ENCODE measurements at places on chromosomes 2 and 18.

GRCh38 chr2:44767691-44768090, 173.8 kb upstream of the SIX3 start:
- DNase-seq: no peak

GRCh38 chr2:84526562-84526961, 10.3 kb downstream of the DNAH6 start:
- no peak for DNase-seq

DNA sequence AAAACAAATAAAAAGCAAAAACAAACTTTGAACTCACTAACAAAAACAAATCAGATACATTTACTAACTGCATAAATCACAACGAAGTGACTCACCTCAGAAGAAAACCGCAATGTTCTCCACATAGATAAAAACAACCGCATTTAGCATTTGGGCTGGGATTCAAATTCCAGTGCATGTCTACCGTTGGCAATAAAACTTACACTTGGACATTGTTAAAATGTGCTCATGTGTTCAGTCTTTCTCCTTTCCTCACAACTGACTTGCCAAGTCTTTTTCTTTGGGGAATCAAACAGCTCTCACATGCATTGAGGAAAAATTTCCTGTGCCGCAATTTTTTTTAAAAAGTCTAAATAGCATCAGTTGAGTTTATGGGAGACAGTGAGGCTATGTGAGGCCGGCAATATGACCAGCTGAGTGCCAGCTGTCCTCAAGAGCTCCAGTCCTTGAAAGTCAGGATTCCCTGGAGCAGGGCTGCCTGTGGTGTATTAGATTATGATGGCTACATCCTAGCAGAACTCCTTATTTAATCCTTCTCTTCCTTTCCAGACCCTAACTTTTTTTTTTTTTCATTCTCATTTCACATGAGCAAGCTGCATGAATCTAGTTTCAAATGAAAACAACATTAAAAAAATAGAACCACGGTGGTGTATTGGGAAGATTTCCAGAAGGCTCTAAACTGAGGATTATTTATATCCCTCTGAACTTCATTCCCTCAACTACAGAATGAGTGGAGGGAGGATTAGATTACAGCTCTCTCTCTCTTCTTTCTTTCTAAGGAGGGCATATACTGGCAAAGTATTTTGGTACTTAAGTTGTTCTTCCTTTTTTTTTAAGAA, 70.2 kb upstream of the MEIS1 start:
- no peak for DNase-seq

DNA sequence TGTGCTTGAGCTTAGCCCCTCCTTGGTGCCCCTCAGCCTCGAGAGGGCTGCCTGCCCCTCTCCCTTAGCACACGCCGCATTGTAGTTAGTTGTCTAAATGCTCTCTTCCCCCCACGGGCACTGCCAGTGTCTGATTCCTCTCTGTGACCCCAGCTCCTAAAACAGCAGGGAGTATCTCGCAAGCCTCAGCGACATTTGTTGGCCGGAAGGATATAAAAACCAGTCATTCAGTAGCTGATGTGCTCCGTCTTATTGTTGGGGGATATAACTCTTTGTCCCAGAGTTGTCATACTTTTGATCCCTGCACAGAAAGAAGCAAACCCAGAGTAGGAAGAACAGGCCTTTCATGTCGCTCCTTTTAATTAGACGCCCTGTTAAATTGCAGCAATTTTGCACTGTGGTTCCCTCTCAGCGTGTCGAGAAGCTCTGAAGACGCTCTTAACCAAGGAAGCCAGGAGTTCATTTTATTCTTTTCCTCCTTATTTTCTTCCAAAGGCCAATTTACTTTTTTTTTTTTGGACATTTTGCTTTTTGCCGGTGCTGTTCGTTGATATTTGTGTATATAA, 201.8 kb downstream of the KLHL29 start:
- no peak for DNase-seq

DNA sequence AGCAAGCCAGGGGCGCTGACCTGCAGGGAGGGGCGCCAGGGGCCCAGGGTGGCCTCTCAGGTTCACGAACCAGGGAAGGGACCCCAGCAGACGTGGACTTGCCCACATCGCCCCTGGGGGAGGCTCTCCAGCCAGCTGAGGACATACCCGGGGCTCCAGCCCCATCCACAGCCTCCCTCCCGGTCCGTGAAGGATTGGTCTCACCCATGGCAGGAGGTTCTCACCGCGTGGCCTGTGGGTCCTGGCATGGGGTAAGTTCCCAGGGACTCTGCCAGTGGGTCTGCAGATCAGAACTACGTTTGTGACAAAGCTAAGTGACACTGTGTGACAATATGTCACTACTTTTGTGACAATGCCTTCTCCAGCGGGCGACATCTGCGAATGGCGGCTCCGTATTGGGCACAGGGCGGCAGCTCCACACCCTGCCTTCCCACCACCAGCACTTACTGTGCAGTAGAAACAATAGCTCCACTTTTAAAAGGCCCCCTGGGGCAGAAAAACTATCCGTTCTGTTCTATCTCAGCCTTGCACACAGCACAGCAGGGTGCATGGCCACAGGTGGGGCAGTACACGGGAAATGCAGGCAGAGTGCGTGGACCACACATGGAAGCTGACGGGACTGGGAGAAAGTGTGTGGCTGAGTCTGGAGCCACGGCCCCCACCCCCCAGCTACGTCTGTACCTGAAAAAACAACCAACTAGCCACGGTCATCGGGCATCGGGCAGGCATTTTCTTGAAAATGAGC, 65.2 kb upstream of the CTDP1 start:
- no peak for DNase-seq

DNA sequence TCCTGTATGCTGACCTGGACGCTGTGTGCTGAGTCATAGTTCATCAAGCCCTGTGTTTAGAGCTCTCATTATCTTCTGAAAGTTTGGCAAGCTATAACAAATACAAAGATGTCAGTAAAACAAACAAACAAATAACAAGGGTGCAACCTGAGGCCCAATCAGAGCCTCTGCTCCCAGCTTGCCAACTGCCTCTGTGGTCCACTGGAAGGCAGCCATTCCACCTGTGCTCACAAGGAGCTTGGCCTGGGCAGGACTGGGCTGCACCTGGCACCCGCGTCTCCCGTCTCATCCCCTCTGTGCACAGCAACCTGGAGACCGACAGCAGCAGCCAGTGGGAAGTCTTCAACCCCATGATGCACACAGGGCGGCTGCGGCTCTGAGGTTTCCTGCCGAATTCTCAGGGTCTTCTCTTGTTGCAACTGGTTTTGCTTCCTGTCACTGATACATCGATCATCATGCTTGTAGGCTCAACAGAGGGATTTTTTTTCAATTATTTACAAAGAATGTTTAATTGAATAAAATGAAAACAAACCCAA, 97.8 kb downstream of the TMEM18 start:
- DNase-seq: no peak

DNA sequence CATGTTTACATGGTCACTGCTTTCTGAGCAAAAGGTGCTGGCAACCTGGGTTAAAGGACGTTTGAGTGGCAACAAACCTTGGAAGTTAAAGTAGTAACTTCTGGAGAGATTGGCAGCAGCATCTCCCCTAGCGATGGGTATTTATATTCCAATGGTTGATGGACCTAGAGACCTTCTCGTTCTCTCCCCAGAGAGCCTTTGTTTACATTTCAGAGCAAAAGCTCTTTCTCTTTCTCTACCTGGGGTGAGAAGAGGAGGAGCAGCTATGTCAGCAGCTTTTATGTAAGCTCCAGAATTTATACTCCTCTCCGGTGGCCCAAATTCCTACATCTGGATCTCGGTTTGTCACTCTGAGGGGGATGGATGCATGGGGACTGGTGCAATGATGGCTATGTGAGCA, 213.7 kb upstream of the ARL4C start:
- DNase-seq: no peak

DNA sequence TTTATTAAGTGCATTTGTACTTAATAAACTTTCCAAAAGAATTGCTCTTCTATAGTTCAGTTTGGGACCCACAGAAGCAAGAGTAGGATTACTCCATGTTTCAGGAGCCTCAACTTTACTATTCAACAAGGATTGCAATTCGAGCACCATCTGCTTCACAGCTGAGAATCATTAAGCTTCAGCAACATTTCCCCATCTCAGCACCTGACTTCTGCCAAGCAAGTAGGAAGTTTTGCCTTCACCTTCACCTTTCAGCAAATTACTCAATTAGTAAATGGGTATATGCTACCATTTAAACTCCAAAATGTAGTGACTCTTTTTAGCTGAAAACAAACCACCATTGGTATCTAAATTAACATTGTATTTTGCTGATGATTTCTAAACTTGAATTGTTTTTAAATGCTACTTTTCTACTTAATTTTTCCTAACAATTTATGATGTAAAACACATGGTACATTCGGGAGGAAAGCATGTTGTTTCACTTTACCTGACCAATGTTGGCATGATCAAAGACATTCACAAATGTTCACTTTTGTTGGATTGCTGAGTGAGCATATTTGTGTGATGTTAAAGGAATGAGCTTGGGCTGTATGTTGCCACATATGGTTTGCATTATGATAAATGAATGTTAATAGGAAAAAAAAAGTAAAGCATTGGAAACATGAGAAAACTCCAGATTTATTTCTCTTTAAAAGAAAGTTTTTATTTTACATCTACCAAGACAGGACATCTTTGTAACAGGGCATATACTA, 159.2 kb downstream of the GULP1 start:
- no peak for DNase-seq

- DNase-seq: no peak
These were observed 87.1 kb upstream of the MCFD2 start for GRCh38 chr2:47002480-47003381.

GRCh38 chr18:8707556-8708300, 2.4 kb downstream of the MTCL1 start:
- DNase-seq: no peak

DNA sequence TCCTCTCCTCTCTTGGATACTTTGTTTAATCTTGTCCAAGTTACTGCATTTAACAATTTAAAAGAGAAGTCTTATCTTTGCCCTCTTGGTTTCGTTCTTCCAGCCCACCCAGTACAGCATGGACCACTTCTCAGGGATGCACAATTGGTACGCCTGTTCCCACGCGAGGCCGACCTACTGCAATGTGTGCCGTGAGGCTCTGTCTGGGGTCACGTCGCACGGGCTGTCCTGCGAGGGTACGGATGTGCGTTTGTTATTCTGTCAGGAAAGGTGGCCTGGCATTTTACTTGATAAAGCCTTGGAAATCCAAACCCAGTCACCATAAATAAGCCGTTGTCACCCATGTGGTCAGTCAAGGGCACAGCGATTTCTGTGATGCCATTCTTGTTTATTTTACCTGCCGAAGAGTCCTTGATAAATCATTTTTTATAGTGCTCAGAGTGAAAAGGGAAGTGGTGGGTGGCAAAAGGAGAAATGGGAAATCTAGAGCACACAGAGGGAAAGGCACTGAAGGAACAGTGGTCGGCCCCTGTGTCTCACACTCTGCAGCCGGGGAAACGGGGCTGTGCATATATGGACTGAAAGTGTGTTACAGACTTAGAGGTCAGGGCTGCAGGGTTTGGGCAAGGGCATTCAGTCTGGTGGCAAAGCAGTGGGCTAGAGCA, 80.5 kb downstream of the DGKD start:
- no peak for DNase-seq

DNA sequence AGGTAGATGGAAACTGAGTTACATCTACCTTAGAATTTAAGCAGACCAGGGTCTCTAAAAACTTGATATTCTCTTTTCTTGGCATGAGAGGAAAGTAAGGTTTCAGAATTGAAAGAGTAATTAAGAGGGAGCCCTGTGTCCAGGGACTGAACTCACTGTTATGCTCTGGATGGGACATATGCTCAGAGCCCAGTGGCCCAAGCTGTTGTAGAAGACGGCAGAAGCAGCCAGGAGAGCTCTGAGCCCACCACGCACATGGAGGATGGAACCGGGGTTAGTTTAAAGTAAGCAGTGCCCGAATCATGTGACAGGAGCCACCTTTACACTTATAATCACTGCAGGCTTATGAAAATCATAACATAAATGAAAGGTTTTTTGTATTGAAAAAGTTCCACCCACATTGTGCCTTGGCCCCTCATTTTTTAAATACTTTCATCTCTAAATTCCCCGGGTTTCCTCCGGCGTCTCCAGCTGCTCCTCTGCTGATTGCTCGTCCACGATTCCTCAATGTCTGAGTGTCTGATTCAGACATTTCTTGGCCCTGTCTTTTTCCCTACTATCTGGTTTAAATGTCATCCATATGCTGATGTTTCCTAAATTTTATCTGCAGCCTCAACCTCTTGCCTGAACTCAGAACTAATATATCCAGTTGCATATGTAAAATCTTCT, 36.1 kb upstream of the SPTBN1 start:
- DNase-seq: no peak

DNA sequence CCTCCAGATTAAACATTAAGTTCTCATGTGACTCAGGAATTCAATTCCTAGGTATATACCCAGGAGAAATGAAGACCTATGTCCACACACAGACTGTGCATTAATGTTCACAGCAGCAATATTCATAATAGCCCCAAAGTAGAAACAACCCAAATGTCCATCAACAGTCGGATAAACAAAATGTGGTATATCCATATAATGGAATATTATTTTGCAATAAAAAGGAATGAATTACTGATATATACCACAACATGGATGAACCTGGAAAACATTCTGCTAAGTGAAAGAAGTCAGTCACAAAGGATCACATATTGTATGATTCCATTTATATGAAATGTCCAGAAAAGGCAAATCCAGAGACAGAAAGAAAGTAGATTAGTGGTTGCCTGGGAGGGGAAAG, 20.5 kb downstream of the PELI1 start:
- no peak for DNase-seq

- DNase-seq: no peak
These were observed 124.8 kb downstream of the TTC32 start for GRCh38 chr2:19776941-19777514.

- no peak for DNase-seq
These were observed 10.4 kb upstream of the KCNF1 start for GRCh38 chr2:10901160-10901939.

DNA sequence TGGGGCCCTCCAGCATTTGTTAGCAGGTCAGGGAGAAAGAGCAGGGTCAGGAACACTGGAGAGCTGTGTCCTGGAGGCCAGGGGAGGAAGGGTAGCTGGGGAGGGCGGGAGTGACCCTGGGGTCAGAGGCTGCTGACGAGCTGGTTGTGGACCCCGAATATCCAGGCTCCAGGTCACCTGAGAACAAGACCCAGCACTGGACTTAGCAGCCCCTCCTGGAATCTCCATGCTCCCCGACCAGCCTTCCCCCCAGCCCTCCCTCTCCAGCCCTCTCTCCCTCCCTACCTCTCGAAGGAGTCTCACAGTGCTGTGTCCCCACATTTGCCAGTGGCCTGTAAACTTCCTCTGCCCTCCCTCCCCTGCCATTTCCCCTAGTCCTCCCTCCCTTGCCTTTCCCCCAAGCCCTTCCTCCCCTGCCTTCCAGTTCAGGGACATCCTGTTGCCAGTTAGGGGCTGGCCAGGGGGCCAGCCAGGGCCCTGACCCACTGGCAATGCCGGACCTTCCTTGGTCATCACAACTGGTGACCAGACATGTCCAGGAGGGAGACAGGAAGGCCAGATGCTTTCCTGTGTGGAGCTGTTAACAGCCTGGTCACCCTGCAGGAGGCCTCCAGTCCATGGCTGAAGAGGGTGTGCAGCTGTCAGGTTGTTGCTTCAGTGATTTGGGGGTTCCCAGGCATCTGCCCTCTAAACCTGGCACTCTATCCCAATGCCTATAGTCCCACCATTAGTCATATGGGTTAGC, 50.0 kb upstream of the FAHD2A start:
- DNase-seq: no peak

GRCh38 chr2:168255866-168256265, 8.5 kb upstream of the STK39 start:
- DNase-seq: no peak

Data from GOT3 (cell line).